Brain (organoid and tissue), 16 donors: ENCODE measurements at places on chromosomes 4 and X.

GRCh38 chrX:35625714-35626113 lies 172.4 kb upstream of the MAGEB16 start:
- no peak for DNase-seq

DNA sequence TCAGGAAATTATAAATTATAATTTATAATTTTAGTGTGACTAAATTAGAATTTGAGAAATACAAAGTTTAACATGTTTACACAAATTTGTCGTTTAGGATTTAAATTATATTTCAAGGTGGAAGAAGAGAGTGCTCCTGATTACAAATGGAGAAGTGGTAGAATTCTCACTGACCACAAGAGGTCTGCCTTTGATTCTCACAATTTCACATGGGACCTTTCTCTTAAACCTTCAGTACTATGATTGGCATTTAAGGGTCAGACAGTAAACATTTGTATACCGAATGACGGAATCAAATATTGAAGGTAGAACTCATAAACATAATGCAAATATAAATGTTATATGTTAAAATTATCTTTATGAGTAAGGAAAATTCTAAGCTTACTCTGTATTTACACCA lies 171.7 kb downstream of the SLIT2 start:
- no peak for DNase-seq

DNA sequence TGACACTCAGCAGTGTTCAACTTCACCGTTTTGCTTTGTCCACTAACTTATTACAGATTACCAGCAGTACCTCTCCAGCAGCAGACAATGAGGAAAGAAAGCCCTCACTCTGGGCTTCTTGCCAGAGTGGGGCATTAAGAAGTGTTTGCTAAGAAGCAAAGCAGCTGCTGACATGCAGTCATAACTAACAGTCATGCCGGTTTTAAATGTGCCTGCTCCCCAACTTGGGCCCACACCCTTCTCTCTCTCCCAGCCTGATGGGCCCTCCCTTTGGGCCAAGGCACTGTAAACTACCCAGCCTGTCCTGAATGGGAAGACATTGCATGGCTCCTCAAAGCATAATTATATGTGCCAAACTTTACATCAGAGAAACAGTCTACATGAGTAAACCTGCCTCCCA lies 54.6 kb upstream of the HHIP start:
- DNase-seq, result peak; percentile 21

DNA sequence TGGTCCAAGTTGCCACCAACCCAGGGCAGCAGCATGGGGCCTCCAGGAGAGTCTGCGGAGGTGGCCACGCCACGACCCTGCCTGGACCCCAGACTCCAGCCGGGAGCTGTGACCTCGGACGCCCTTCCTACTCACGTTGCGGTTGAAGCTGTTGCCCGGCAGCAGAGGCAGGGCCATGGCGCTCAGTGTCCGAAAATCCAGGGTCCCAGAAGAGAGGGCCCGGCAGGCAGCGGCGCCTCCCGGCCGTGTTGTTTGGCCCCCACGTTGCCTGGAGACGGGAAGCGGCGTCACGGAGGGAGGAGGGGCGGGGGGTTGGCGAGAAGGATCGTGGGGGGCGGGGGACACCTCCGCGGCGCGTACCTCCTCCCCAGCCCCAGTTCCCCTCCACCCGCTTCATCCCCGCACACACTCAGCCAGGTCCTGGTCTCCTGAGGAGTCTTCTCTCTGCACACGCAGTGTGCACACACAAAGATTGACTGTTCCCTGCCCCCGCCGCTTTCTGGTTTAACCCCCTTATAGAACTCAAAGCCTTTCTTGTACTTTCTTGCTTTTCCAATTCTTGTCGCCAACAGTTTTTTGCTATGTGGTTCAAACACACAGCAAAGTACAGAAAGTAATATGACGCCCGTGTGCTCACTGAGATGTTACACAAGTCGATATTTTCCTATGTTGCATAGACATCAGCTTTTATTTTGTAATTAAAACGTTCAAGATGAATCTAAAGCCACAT lies at the start of gene EFHC2:
EFHC2 (minus strand) TSS at position 261 of the 730 bp plus-strand sequence; CDS start at position 177, 84 bp downstream.
- DNase-seq, result peak; percentile 51

DNA sequence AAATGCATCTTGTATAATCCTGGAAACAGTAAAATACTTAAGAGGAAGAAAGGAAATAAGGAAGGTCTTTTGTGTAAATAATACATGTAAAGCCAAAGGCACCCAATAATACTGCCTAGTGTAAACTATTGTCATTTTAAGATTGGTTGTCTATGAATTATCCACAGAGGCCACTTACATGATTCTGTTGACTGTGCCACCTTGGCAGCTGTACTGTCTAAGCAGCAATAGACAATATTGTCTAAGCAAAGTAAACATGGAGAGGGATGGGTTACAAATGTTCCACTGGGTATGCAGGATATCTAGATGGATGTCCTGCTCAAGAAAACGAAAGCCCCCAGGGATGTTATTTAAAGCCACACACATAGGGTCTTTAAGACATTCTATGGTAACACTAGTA lies 19.4 kb downstream of the BEND4 start:
- no peak for DNase-seq

DNA sequence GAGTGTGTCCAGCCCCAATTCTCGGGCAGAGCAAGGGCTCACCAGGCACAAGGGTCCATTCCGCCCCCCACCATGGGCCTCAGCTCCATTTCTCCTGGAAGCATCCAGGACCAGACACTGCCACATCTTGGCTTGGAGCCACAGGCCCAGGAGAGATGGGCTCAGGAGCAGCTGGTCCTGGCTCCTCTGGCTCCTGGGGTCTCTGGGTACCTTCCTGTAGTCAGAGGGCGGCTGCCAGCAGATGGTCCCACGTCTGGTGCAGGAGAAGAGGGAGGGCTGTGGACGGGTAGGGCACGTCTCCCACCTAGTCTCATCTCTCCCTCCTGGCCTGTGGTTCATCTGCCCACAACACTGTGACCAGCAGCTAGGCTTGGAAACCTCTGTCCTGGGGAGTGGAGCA lies 8.0 kb downstream of the ATP2B3 start:
- DNase-seq, result no peak

GRCh38 chr4:26741491-26741871 lies 119.2 kb upstream of the STIM2 start:
- peak; percentile 40 for DNase-seq

- peak; percentile 65 for DNase-seq
These were observed 365.1 kb downstream of the AFF2 start for GRCh38 chrX:148865277-148866210.

GRCh38 chrX:130799393-130799792 lies 103.6 kb downstream of the ENOX2 start:
- no peak for DNase-seq

DNA sequence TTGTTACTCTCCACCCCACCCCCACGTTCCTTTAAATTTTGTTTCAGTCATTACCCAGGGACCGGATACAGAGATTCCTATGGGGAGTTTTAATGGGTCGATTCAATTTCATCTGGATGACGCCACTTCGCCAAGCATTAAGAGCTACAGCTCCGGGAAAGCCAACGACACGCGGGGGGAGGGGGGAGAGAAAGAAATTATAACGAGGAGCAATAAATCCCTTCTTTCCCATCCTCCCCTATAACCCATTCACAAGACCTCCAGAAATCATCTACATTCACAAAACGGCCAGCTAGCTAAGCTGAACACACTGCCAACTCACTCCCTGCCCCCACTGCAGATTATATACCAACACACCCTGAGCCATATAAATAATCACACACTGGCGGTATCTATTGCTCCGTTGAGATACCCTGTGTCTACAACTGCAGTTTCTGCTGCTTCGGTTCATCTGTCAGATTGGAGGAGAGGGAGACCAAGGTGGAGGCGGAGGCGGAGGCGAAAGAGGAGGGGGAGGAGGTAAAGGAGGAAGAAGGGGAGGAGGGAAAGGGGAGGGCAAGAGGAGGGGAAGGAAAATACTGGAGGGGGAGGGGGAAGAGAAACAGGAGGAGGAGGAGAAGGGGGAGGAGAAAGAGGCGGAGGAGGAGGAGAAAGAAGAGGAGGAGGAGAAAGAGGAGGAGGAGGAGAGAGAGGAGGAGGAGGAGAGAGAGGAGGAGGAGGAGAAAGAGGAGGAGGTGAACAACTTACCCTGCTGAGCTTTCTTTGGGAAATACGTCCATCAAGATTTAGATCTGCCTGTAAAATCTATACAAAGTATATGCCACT lies 113.9 kb upstream of the VAMP7 start:
- DNase-seq, result peak; percentile 93

DNA sequence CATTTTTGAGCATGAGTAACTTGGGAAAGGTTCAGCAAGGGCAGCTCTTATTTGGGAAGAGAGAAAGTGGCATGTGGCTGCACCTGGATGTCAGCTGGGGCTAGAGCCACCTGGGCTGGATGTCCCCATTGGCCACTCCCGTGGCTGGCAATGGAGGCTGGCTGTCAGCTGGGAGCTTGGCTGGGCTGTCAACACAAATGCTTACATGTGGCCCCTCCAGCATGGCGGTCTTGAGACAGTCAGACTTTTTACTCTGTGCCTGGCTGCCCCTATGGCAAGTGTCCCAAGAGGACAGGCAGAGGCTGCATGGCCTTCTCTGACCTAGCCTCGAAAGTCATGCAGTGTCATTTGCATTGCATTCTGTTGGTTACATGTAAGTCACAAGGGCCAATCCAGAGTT lies 99.6 kb downstream of the FAM53A start:
- no peak for DNase-seq

- peak; percentile 22 for DNase-seq
These were observed 28.5 kb downstream of the SRPX start for GRCh38 chrX:38192007-38192810.

- DNase-seq, result no peak
These were observed 402.9 kb downstream of the PCDH18 start for GRCh38 chr4:137129441-137129840.

GRCh38 chrX:119734897-119735339 lies 23.5 kb upstream of the SOWAHD start:
- DNase-seq, result peak; percentile 42

DNA sequence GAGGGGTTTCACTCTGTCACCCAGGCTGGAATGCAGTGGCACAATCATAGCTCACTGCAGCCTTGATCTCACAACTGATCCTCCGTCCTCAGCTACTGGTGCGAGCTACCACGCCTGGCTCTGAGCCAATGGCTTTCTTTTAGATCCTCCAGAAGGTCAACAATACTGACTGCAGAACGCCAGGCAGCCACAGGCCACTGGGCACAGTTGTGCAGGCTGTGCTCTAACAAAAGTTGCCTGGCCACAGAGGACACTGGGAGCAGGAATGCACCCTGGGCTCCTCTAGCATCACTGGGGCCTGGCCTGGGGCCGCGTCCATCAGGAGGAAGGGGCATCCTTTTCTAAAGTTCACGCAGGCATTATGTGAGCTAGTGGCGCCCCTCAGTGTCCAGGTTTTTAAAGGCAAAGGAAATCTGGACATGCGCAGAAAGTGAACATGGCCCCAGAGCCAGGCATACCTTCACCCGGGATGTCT lies 14.9 kb upstream of the PORCN start:
- peak; percentile 8 for DNase-seq

- DNase-seq, result no peak
These were observed 25.4 kb upstream of the EREG start for GRCh38 chr4:74339501-74339900.

- no peak for DNase-seq
These were observed 41.9 kb upstream of the SOD3 start for GRCh38 chr4:24753519-24753918.

- peak; percentile 83 for DNase-seq
These were observed 15.6 kb downstream of the SCARB2 start for GRCh38 chr4:76197971-76198410.

GRCh38 chr4:3302786-3303564 lies 10.2 kb downstream of the RGS12 start:
- no peak for DNase-seq

DNA sequence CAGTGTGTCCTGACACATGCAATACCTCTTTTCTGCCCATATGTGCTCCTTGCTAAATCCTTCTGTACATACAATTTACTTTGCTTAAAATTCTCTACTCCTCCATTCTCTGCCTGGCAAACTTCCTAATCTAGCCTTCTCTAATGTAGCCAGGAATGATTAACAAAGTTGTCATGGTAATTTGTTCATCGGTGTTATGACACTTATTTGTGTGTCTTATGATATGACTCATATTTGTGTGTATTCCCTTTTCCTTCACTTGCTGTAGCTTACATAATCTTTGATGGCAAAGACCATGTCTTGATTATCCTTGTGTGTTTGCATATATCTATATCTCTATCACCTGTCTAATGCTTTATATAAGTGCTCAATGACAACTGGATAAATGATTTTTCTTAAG lies 133.3 kb downstream of the COL25A1 start:
- DNase-seq, result no peak
